NCI-H2081 (cell line): ENCODE measurements at places on chromosomes 16 and 17.
A peak's percentile ranks its signal among the peaks of the same experiment; 100 is the strongest.

DNA sequence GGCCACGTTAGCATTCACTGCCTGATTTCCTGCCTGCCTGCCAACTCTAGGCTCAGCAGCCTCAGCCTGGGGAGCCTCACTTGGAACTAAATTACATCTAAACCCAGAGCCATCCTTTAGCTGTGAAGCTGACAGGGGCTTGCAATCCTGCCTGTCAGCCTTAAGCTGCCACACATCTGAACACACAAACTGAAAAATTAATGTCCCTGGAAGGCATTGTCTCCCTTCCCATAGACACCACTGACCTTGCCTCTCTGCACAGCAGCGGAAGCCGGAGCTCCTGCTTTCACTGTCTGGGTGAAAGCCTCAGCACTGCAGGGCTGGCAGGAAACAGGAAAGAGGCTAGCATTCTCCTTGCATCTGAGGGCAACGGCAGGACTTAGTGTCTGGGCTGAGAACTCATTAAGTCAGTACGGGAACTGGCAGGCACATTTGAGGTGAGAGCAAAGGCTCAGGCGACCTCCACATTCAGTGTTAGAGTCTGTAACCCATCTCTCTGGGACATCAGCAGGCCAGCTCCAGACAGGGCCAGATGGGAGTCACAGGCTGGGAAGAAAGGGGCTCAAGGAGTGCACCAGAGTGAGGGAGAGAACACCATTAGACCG is 452.4 kb upstream of the C16orf82 start:
- DNase-seq, result no peak

GRCh38 chr16:17062676-17063075 is 408.1 kb downstream of the XYLT1 start:
- no peak for DNase-seq

DNA sequence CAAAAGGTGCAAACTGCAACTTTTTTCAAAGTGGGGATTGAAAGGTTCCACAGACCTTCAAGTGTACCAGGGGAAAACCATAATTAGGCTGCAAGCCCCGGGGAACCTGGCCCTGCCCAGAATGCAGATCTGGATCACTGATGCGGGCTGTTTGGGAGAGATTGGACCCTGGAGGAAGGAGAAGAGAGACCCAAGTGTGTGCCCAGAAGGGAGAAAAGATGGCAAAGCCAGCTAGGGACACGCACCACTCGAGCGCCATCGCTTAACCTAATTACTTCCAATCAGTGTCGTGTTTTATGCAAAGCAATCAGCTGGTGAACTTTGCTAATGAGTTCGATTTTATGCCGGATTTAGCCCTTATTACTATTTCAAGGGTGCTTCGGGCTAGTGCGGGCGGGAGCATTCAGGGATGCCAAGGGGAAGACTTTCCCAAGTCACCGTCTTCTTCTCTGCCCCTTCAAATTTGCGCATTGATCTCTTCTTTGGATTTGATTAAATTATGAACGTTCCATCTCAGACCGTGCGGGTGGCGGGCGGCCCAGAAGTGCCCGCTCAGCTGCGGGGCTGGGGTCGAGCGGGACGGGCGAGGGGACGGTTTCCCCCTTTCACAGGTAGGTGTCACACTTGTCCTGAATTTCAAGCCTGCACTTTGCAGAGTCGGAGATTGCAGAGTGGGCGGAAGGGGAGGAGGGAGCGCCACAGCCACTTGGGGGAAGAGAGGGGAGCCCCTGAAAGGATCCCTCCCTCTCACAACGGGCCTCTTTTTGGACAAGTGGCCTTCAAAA is 4.0 kb downstream of the IRX5 start:
- no peak for DNase-seq

- peak; percentile 10 for DNase-seq
Observed at GRCh38 chr16:66549284-66550131, at the start of gene TK2. TK2 (minus strand) TSS chr16:66550122; CDS start chr16:66550061, 61 bp downstream.

DNA sequence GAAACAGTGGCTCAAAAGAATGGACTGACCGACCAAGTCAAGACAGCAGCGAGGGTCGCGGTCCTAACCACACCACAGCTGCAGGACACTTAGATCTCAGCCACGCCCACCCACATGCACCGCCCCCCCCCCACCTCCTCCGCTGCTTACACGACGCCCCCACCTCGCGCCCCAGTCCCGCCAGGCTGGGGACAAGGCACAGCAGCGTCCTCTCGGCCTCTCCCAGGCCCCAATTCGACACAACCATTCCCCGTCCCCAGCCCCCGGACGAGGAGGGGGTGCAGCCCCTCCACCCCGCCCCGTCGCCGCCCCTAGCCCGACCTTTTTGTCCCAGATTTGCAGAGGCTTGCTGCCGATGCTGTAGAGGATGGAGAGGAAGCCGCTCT is 477 bp downstream of the CFAP20 start:
- DNase-seq, result no peak

DNA sequence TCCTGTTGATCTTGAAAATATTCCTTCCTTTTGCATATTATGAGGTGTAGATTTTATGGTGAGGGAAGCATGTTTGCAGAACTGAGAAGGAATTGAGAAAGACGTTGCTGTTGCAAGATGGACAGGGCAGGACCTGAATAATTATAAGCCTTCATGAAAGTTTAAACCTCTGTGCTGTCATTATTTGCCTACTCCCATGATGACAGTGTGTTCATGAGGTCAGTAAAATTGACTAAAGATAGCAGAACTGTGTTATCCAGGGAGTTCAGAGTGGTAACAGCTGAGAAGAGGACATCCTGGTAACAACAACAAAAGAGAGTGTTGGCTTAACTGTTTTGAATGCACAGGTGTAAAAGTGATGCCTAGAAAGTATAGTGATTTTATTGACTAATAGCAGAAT is 45.3 kb upstream of the HLF start:
- no peak for DNase-seq

- no peak for DNase-seq
Observed at GRCh38 chr17:78026381-78026780, 67.9 kb downstream of the TNRC6C start.

- no peak for DNase-seq
Observed at GRCh38 chr16:30482366-30482765, 9.8 kb downstream of the ITGAL start.

- DNase-seq, result no peak
Observed at GRCh38 chr16:22693638-22694340, 120.2 kb upstream of the HS3ST2 start.

DNA sequence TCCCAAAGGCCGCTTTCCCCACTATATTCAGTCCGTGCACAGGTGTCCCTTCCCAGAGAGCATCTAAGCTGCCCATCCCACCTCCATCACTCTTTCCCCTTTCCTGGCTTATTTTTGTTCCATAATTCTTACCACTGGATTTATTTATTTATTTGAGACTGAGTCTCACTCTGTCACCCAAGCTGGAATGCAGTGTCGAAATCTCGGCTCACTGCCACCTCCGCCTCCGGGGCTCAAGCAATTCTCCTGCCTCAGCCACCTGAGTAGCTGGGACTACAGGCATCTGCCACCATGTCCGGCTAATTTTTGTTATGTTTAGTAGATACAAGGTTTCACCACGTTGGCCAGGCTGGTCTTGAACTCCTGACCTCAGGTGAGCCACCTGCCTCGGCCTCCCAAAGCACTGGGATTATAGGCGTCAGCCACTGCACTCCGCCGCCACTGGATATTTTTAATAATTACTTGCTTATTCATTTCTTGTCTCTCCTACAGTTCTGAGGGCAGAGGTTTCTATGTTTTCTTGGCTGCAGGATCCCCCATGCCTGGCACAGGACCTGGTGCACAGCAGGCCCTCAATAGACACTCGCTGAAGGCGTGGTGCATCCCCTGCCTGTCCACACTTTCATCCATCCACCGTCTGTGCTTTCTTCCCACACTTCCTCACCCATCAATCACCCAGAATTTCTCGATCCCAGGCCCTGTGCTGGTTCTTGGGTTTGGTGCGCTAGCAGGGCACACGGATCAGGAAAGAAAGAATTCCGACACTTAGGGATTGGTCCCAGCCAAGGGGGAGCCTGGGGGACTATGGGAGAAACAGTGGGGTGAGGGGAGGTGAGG is 9.9 kb upstream of the ADGRG1 start:
- no peak for DNase-seq

- DNase-seq, result no peak
Observed at GRCh38 chr16:20315764-20316163, 11.5 kb downstream of the GP2 start.

- DNase-seq, result no peak
Observed at GRCh38 chr16:84513123-84513522, 8.7 kb upstream of the MEAK7 start.

GRCh38 chr16:53545433-53545832 is 42.4 kb upstream of the AKTIP start:
- DNase-seq, result no peak

DNA sequence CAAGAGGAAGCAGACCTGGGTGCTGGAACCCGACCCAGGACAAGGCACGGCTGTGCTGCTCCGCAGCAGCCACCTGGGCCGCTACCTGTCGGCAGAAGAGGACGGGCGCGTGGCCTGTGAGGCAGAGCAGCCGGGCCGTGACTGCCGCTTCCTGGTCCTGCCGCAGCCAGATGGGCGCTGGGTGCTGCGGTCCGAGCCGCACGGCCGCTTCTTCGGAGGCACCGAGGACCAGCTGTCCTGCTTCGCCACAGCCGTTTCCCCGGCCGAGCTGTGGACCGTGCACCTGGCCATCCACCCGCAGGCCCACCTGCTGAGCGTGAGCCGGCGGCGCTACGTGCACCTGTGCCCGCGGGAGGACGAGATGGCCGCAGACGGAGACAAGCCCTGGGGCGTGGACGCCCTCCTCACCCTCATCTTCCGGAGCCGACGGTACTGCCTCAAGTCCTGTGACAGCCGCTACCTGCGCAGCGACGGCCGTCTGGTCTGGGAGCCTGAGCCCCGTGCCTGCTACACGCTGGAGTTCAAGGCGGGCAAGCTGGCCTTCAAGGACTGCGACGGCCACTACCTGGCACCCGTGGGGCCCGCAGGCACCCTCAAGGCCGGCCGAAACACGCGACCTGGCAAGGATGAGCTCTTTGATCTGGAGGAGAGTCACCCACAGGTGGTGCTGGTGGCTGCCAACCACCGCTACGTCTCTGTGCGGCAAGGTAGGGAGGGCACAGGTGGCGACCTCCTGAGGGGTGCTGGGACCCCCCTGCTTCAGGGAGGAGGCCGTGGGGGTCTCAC is 667 bp downstream of the FSCN2 start:
- DNase-seq, result no peak

DNA sequence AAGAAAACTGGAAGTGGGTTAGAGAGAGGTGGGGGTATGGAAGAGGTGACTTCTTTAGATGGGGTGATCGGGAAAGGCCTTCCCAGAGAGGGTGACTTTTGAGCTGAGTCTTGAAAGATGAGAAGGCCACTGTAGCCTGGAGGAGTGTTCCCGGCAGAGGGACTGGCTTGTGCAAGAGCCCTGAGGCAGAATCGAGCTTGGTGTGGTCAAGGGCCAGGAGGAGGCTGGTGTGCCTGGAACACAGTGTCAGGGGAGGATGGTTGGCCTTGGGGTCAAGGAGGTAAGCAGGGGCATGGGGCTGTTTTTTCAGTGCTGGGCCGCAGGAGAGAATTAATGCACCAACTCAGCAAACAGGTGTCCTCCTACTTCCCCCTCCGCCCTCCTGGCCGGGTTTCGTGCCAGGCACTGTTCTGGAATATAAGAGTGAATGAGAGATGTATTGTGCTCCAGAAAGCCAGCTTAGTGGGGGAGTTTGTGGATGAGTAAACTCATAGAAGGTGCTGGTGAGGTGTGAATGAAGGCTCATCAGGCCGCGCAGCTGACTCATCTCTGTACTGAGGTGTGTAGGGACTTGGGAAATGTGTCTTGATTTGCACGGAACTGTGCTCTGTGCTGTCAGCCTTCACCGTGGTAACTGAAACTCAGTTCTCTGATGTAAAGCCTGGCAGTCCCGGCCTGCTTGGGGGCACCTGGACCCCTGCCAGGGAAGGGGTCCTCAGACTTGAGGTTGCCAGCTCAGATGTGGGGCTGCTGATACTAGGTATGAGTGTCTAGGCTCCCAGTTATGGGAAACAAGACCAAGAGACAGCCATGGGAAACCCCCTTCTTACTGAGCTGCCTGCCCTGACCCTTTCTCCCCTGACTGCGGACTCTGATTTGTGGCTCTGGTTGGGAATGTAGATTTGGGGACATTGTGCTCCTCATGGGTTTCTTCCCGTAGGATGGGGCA is 15.3 kb downstream of the KSR1 start:
- no peak for DNase-seq

DNA sequence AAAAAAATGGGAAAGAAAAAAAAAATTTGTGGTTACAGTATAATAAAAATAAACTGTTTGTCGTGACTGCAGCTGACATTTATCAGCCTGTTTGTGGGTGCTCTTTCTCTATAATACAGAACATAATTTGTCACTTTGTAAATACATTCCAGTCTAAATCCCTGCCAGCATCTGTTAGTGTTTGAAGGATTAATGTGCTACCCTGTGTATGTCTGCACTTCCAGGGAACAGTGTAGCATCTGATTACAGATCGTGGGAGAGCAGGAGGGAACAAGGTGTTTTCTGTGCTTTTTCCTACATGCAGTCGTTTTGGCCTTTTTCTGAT is 265.1 kb downstream of the WWOX start:
- no peak for DNase-seq

GRCh38 chr16:75311383-75311938 is 60.0 kb upstream of the BCAR1 start:
- DNase-seq, result no peak

GRCh38 chr17:29622337-29623282 is at the start of gene CORO6:
CORO6 (minus strand) TSS chr17:29622912; CDS start chr17:29621421, 1,491 bp downstream.
- DNase-seq, result no peak

GRCh38 chr17:9912121-9913099 is 7.3 kb upstream of the RCVRN start:
- DNase-seq, result no peak

- DNase-seq, result no peak
Observed at GRCh38 chr16:11957591-11958395, 7.2 kb upstream of the TNFRSF17 start.

GRCh38 chr17:66514227-66514806 is 211.9 kb downstream of the PRKCA start:
- DNase-seq, result no peak

DNA sequence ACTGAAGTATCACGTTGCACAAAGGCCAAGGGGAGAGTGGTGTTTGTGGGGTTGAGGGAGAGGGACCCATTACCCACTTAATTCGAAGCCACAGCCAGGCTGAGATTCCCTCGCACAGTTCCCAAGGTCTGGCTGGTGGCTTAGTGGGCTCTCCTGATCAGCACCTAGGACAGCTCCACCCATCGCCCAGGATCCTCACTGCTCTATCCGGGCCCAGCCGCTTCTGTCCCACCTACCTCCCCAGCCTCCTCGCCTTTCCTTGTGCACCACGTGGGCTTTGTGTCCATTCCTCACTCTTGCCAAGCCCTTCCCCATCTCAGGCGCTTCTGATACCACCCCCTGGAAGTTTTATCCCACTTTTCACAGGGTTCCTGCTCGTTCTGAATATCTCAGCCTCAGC is 163.5 kb downstream of the CCT6B start:
- DNase-seq, result no peak

- no peak for DNase-seq
Observed at GRCh38 chr17:66172691-66173223, 19.2 kb downstream of the CEP112 start.

- no peak for DNase-seq
Observed at GRCh38 chr17:46742565-46743270, 75.8 kb downstream of the WNT3 start.

- no peak for DNase-seq
Observed at GRCh38 chr16:27383556-27384243, 18.3 kb upstream of the IL21R start.

- DNase-seq, result peak; percentile 35
Observed at GRCh38 chr16:1903845-1904840, 14.1 kb downstream of the HS3ST6 start.
